ENCODE measurements at places on chromosomes 4 and X.

DNA sequence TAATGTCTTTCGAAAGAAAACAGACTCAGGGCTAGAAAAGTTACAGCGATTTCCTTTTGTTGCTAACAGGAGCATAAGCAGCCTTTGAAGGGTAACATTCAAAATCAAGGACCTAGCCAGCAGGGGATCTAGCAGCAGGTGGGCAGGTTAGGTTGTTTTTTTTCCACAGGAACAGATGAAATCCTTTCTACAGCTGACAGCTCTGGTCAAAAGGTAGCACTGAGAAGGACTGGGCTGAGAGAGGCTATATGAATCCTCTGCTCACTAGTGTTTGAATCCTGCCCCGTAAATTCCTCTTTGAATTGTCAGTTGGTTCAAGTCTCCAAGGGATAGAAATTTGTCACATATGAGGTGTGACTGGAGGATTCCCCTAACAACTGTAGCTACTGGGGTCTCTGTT, 188.2 kb downstream of the SH2D1A start:
- no peak for DNase-seq

- no peak for DNase-seq
Observed at GRCh38 chr4:56301997-56302496, 85.2 kb downstream of the AASDH start.

GRCh38 chrX:120253784-120254183, 3.2 kb downstream of the ZBTB33 start:
- DNase-seq: no peak

DNA sequence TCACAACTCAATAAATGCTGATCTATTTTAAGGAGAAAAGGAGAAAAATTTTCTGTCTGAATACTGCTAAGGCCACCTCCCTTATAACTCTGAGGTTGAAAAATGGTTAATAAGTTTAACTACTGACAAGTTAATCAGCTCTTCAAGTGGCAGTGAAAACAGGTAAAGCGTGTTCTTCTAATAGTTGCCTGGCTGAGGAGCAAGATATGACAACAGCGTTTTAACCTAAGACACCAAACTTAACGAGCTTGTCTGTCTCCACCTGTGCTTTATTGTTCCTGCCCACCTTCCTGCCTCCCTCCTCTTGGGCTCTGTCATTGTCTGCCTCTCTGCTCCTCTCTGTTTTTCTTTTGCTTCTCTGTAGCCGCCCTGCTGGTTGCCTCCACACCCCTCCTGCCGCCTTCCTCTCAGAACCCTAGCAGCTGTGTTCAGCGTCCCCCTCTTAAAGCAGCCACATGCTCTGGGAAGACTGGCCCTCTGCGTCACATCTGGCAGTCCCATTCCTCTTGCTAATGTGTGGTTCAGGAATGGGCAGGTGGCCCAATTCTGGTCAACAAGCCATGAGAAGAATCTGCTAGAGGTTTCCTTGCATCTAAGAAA, 4.3 kb upstream of the TSPAN5 start:
- peak; percentile 82 for DNase-seq

- DNase-seq: peak; percentile 19
Observed at GRCh38 chr4:149784018-149784417, 31.6 kb downstream of the IQCM start.

DNA sequence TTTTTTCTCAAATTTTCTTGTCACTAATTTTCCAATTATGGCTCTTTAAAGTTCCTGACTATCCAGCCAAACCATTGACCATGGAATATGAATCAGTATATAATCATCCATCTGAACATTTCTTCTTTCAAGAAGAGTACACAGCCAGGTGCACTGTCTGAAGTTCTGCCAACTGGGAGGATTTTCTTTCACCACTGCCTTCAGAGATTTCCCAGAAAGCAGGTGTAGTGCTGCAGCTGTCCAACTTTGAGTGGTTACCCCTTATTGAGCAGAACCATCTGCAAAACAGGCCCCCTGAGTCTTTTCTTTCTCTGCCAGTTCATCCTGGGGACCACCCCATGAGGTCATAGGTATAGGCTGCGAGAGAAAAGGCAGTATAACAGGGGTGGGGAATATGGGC, 1213.2 kb downstream of the RAPGEF2 start:
- no peak for DNase-seq

DNA sequence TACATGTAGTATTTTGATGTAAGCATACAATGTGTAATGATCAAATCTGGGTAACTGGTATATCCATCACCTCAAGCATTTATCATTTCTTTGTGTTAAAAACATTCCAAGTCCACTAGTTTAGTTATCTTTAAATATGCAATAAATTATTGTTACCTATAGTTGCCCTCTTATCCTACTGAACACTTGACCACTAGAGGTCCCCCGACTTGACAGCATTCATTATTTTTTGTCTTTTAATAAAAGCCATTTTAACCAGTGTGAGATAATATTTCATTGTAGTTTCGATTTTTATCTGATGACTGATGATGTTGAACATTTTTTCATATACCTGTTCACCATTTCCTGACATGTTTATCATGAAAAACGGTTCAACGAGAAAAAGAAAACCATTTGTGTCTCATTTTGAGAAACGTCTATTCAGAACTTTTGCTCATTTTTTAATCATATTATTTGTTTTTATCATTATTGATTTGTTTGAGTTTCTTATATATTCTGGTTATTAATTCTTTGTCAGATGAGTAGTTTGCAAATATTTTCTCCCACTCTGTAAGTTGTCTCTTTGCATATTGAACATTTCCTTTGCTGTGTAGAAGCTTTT, 199.0 kb upstream of the CXXC4 start:
- peak; percentile 11 for DNase-seq

- no peak for DNase-seq
Observed at GRCh38 chr4:36037127-36037526, 207.2 kb downstream of the ARAP2 start.

DNA sequence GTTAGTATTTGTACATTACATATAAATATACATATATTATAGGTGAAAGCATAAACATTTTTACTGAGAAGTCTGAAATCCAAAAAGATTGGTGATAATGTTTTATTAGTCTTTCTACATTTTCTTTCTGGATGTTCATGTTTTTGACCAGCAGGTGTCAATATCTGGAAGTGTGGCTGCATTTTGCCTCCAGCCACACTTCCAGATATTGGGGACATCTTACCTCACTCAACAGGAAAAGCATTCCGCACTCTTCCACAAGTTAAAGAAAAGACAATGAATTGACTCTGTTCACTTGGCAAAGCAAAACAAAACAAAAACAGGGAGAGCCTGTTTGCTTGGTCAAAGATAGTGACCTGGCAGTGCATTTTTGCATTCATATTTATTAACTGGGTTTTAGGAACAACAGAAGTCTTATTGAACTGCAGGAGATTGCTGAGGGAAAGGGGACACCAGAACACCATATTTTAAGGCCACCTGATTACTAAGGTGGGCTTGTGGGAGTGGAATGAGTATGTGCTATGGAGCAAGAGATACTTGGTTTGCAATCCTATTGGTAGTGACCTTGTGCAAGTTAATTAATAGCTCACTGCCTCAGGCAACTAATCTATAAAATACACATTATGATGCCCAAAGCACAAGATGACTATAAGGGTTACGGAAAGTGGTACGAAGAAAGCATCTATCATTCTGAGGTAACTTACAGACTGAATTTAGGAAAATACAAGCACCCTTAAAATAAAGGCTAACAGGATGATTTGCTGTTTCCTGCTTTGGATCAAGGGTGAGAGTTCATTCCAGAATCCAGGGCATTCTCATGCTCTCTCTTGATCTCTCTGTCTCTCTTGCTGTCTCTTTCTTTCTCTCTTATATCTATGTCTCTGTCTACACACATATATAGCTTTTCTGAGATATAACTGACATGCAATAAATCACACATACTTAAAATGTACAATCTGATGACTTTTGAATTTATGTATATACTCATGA, 389.9 kb upstream of the EMCN start:
- peak; percentile 29 for DNase-seq

DNA sequence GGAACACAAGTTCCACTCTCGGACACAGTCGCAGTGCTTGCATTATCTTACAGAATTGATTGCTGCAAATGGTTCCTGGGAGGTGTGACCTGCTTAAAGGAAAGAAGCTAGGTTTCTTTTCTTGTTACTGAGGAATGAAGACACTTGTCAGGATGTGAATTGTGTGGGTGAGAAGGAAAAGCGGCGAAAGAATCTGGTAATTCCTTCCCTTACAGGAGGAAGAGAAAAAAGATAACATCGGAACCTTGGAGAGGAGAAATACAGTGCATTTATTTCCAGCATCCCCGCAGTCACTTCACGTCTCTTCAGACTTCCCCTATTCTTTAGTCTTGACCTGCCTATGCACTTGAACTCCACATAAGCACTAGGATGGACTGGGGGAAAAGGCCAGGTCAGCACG, 389 bp upstream of the CCSER1 start:
- DNase-seq: peak; percentile 1

DNA sequence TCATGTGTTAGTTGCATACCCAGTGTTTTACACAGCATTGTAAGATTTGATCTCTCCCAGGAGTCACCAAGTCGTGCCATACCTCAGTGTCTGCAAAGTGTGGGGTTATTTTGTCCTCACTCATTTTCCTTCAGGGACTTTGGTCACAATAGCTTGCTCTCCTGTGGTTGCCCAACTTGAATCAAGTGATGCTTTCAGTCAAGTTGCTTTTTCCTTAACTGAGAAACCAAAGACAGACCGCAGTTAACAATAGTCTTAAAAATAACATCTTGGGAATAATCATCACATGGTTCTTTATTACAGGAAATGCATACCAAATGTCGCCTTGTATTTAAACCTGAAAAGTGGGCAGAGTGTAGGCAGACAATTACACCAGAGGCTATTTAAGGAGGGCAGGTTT, 44.5 kb upstream of the NDP start:
- no peak for DNase-seq

DNA sequence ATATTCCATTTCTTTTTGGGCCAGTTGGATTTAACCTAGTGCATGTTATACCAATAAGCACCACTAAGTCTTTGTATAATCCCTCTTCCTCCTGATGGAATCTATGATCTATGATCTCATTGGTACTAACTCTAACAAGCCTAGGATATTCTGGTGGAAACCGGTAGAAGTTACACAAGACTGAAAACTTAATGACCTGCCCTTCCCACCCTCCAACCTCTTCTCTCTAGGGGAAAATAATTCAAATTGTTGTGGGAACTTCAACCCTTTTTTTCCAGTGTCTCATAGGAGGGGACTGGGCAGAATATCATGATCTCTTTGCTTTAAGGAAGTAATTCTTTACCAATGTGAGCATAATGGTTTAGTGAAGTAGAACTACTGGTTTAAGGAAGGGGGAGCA, 289.5 kb upstream of the BOD1L1 start:
- DNase-seq: peak; percentile 34
